ENCODE measurements at places on chromosomes 13 and 19.

DNA sequence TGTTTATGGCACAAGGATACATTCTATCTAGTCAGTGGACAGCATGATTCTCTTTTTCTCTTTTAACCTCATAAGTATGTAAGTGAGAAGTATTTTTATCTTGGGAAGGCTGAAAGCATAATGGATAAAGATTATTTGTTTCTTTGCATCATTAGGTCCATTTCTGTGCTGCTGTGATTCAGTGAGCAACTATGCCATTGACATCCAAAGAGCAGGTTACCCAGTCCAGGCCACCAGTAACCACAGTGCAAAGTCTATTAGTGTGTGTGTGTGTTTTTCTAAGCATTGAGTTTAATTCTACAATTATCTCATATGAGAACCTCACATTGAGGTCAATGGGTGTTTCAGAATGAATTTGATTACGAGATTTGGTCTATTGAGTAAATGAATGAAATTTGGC is 158.8 kb upstream of the DACH1 start:
- DNase-seq = no peak

GRCh38 chr19:5908773-5909442 is 4.2 kb downstream of the VMAC start:
- DNase-seq = no peak

DNA sequence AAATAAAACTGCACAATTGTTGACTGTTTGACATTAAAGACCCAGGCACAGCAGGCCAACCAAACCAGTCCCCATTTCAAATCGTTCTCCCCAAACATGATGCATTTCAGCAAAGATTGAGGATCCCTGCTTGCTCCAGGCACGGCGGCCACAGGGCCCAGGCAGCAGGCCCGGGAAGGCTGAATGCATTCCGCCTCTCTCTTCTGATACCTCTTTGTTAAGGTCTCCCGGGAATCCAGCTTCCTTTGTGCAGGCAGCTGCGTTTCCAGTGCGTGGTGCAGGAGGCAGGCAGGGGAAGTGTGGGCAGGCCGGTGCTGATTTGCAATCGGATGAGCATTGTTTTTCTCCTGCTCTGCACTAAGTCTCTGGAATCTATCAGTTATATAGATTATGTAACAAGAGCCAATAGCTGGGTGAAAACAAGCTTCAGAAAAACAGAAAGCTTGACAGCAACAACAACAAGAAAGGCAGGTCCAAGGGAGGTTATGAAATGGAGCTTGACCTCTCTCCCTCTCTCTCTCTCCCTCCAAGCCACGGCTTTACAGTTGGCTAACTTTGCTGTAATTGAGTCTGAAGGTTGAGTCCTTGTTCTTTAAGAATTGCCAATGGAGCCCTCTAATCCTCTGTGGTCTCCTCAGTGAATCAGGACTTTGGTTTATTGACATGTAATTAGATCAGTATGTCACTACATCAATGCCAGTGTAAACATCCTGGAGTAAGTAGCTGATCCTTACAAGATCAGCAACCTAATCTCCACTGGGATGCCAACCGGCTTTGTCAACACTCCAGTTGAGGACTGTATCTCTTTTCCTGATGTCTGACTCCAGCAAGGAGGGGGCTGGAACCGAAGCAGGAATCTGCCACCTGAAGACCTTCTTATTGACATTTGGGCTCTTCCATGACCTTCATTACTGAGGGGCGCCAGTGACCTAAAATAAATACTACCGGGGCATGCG is 338.0 kb downstream of the TEX29 start:
- no peak for DNase-seq

- no peak for DNase-seq
Observed at GRCh38 chr13:31797154-31797775, 57.9 kb downstream of the RXFP2 start.

- peak; percentile 84 for DNase-seq
Observed at GRCh38 chr19:36489920-36490415, 607 bp upstream of the ZNF566 start.

Measured in left cardiac atrium (tissue), 4 donors.